ENCODE measurements at places on chromosomes 4 and X. TPM values are rescaled to one million over a fixed set of nuclear protein-coding genes. Genes with fewer than 3 reads are reported as not detected.

- DNase-seq, result no peak
Measured at GRCh38 chr4:188934320-188934962, 795.2 kb downstream of the TRIML1 start.

- no peak for DNase-seq
Measured at GRCh38 chr4:139582044-139582443, 26.0 kb upstream of the SETD7 start.

DNA sequence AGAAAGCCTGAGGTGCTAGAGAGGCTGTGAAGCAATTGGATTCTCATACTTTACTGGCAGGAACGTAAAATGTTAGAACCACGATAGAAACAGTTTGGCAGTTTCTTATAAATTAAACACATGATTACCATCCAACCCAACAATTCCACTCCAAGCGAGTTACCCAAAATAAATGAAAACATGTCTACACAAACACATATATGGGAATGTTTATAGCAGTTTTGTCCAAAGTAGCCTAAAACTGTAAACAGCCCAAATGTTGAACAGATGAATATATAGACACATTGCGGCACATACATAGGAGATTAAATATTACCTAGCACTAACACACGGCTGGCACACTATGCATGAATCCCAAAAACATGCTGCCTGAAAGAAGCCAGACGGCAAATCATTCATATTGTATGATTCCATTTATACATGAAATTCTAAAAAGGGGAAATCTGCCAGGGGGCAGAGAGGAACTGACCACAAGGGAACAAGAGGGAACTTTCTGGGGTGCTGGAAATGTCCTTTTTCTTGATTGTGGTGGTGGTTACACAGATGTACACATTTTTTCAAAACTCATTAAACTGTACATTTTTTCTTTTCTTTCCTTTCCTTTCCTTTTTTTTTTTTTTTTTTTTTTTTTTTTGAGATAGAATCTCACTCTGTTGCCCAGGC lies 50.4 kb upstream of the SLC25A4 start:
- DNase-seq, result no peak

DNA sequence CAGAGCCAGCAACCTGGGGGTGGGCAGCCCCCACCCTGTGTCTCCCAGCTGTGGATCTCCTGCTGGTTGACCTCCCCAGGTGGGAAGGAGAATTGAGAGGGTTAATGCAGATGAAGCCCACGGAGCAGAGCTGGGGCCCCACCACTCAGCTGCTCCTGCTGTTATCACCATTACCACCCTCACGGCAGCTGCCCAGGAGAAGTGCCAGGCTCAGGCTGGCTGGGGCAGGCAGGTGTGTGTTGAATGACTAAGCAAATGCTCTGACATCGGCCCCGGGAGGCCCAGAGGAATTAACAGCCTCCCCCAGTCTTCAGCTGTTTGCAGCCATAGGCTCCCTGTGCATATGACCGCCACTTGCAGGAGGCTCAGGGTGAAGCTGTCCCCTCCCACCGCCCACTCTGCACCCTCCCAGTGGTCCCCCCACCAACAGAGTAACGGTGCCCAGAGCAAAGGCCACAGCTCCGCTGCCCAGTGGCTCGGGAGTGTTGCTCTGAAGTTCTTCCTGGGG lies 133.8 kb downstream of the CPZ start:
- DNase-seq, result no peak

GRCh38 chr4:37243051-37243450 lies 1.5 kb upstream of the NWD2 start:
- no peak for DNase-seq

DNA sequence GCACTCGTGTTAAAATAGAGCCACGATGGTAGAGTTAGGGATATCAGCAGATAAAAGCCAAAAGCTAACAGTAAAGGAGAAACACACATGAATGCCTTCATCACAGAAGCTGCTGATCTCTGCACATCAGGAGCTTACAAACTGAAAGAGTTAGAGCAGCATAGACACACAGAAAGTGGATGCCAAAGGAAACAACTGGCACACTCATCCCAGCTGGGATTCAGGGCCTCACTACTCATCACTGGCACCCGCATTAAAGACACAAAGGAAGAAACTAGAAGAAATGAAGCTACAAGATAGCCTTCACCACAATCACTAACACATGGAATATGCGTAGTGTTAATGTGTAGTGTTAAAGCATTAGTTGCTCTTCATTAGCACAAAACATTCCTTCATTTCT lies 156.4 kb upstream of the TBL1X start:
- DNase-seq, result no peak

- no peak for DNase-seq
Measured at GRCh38 chrX:9746148-9746888, 19.3 kb downstream of the GPR143 start.

GRCh38 chr4:88659055-88659889 lies 38.4 kb downstream of the NAP1L5 start:
- DNase-seq, result no peak

- DNase-seq, result no peak
Measured at GRCh38 chr4:17038510-17039176, 140.2 kb upstream of the LDB2 start.

GRCh38 chr4:5928274-5928673 lies 35.4 kb upstream of the CRMP1 start:
- DNase-seq, result no peak

DNA sequence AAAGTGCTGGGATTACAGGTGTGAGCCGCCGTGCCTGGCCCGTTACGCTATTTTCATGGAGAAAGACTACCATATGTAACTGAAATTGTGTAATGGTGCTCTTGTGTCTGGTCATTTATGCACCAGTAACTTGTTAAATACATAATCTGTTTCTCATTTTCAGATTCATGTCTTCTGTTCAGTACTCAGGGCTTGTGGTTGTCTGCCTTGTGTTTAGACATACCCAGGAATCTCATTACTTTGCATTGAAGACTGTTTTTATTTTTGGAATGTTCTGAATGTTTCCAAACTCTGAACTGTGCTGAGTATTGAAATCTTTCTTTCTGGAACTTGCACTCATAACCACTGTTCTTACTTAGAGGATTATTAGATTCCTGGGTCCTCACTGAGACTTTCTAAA lies 52.8 kb downstream of the PDLIM5 start:
- peak; percentile 84 for DNase-seq

- DNase-seq, result no peak
Measured at GRCh38 chrX:131987252-131987651, 35.9 kb upstream of the STK26 start.

GRCh38 chr4:181731900-181732299 lies 511.3 kb upstream of the TENM3 start:
- no peak for DNase-seq

DNA sequence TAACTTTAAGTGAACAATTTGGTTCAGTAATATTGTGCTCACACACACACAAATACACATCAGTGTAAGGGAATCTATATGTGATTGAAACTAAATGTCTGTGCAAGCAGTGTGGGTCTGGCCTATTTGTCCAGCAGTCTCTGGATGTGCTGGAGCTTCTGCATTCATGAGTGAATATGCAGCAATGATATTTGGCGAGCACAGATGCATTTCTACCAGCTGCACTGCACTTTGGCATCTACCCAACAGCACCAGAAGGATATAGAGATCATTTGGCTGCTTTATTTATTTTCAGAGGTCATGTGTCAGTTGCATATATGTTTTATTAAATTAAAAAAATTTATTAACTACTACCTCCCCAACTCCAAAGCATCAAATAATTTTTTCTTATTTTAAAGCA lies 613.4 kb upstream of the NR3C2 start:
- no peak for DNase-seq

GRCh38 chrX:53354669-53355068 lies 67.8 kb downstream of the SMC1A start:
- no peak for DNase-seq

DNA sequence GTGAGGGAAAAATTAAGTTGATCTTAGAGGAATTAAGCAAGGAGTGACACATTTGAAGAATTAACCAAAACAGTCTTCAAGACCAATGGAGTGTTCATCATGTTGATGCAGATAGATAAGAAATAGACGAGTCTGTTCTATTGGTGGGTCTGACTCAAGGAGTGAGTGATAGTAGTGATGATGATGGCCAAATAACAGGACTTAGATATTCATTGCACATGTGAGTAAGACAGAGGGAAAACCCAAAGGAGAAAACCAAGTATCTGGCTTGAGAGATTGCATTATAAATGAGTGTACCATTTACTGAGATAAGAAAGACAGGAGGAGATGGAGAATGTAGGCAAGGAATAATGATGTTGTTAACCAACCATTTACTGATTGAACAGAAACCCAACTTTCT lies 321.3 kb downstream of the ADGRL3 start:
- no peak for DNase-seq

GRCh38 chr4:41424522-41424921 lies 113.4 kb upstream of the LIMCH1 start:
- DNase-seq, result no peak

GRCh38 chr4:152099981-152100378 lies 339.2 kb upstream of the GATB start:
- DNase-seq, result no peak

DNA sequence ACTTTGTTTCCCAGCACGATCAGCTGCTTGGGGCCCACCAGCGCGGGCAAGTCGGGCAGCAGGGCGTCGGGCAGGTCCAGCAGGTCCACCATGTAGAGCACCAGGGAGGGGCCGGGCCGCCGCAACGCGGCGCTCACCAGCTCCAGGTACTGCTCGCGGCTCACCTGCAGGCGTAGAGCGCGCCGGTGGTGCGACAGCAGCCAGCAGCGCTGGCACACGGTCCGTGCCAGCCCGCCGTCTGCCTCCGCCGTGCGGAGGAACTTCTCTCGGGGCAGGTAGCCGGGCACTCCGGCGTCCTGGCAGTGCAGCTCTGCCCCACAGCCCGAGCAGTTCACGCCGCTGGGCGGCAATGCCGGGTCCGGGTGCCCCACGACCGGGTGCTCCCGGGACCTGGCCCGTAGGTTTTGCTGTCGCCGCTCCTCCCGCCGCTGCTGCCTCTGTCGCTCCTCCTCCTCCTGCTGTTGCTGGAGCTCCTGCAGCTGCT lies 527 bp downstream of the NOA1 start:
- no peak for DNase-seq

GRCh38 chr4:25769251-25769650 lies 93.5 kb downstream of the SEL1L3 start:
- DNase-seq, result no peak

DNA sequence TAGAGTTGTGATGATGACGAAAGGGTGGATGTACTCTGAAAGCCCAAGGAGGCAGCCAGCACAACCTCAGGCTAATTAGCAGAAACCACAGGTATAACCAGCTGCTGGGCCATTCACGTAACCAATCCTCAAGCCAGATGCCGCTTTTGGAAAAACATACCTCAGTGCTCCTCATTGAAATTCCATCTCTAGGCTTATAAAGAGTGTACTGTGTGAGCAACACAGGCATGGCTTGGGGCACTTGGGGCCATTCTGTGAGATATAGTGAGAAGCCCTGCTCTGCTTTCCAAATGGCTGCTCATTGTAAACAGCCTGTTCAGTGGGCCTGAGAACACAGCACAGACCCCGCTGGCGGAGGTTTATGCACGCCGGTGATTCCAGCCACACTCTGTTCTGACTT lies 182.1 kb upstream of the HHIP start:
- DNase-seq, result no peak

DNA sequence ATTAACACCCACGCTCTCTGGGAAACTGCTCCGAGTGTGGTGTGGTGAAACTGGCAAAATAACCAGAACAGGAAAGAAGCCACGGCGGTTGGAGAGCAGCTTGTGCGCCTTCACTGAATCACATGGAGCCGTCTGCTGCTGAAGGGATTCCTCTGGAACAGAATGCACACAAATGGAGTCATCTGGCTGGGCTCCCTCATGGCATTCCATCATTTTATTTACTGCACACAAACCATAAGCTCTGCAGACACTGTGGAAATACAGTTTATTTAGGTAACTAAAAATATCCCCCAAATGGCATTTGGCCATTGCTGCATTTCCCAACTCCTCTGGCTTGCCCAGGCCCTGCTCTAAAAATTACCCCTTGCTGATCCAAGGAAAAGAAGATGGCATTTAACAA lies 187.0 kb upstream of the S100G start:
- DNase-seq, result no peak

DNA sequence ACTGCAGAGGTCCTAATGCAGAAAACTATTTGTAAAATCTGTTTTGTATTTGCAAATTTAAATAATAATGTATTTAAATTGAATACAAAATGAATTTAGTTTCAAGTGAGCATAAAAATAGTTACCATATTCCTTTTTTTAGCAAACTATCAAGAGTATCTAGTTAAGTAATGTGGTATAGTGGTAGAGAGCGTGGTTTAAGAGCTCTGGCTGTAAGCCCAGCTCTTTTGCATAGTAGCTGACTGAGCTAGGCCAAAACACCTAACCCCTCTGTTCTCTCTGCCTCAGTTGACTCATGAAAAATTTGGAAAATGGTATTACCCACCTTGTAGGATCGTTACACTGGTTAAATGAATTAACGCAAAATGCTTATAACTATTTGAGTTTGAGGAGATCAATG lies 18.1 kb upstream of the ADAD1 start:
- no peak for DNase-seq

DNA sequence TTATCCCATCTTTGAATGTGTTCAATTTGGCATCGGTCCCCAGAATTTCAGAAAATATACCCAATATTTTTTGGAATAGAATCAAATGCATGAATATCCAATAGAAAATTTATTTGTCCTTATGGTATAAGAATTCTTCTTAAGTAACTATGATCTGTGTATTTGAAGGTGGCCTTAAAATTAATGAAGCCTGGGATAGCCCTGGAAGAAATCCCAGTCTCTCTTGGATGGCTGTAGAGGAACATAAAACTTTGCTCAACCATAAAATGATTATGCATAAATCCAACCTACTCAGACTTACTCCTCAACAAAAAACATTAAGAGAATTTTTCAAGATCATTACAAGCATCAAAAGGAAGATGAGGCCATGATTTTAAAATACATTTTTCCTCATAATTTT lies 269.4 kb upstream of the SMIM31 start:
- DNase-seq, result no peak

GRCh38 chrX:31449081-31449480 lies 377.2 kb upstream of the FTHL17 start:
- DNase-seq, result no peak

- DNase-seq, result no peak
Measured at GRCh38 chrX:125236955-125237354, 82.7 kb upstream of the TEX13C start.

Gene SMIM20
- 33.0 TPM for polyA plus RNA-seq

Gene LRIT3
- polyA plus RNA-seq, result 0.04 TPM

Gene SPATA4
- 0.07 TPM for polyA plus RNA-seq

Gene KLHL13
- polyA plus RNA-seq, result 1.0 TPM

Gene CT83
- polyA plus RNA-seq, result not detected

Gene PDZD4
- polyA plus RNA-seq, result 0.82 TPM

Gene C1GALT1C1
- 28.2 TPM for polyA plus RNA-seq

Gene CYBB
- not detected for polyA plus RNA-seq

Gene COL25A1
- polyA plus RNA-seq, result 0.09 TPM

Gene NR3C2
- polyA plus RNA-seq, result 0.18 TPM

Gene SLITRK4
- polyA plus RNA-seq, result not detected

Gene PRDM5
- polyA plus RNA-seq, result 7.3 TPM

Gene ANTXR2
- 43.2 TPM for polyA plus RNA-seq

Gene GJB1
- polyA plus RNA-seq, result not detected
